ENCODE measurements at places on chromosomes 6 and 20.
A peak's percentile ranks its signal among the peaks of the same experiment; 100 is the strongest.

GRCh38 chr20:38715646-38716045 is 8.6 kb upstream of the SLC32A1 start:
- DNase-seq, result no peak

DNA sequence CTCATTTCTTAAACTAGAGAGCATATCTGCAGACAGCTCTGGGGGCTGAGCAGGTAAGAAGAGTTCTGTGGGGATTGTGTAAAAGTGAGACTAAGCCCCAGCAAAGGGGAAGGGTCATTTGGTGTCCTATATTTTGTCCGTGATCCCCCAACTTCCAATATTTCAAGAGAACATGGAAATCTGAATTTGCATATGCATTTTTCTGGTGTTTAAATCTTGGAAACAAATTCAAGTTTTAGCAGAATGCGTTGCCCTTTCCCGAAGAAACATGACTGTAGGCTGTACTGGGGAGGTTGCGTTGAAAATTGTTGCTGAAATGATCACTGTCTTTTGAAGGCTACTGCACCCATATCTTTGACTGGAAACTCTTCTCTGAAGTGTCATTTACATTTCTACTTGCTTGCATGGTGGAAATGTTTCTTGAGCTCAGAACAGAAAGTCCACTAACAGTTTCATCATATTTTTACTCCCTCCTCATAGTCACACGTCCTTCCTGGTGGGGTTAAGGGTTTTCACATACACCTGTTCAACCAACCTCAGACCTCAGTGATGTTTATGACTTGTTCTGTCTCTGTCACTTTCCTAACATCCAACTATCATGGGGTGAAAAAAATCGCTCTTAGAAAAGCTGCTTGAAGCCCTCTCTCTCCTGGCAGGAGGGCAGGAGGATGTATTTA is 140.3 kb downstream of the BCAS1 start:
- no peak for DNase-seq

DNA sequence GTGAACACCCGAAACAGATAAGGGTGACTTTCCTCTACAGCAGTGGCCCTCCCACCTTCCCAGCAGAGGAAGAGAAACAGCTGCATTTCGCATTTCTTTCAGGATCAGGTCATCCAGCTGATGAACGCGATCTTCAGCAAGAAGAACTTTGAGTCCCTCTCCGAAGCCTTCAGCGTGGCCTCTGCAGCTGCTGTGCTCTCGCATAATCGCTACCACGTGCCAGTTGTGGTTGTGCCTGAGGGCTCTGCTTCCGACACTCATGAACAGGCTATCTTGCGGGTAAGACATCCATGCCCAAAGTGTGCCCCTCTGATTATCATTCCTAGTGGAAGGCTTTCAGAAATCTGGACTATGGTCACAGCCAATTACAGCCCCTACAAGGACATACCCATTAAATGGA is 27.8 kb upstream of the MROH8 start:
- no peak for DNase-seq

DNA sequence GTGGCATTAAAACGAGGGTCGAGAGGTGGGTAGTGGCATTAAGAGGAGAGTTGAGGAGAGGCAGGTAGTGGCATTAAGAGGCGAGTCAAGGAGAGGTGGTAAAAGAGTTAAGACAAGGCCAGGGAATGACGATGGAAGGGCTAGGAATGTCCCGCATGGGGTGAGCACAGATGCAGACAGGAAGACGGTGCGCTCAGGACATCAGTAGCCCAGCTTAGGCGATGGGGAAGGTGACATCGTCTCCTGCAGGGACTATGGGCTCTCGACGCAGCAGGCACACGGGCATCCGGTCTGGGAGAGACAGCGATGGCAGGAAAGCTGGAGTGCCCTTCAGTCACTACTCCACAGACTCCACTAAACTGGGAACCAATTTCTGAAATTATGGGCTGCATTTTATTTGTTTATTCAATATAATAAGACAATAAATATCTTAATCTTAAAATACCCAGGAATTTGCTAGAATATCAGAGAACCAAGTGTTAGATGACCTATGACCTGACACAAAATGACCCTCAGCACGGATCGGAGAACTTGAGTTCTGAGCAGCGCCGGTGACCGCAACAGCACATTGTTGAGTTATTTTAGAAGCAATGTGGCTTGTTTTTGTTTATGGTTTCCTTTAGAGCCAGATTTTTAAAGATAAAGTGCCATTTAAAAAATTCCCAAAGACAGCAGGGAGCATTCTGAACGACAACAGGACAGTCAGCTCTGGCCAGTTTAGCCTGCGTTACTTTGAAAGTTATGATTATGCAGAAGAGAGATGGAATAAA is 177.7 kb downstream of the SMOC2 start:
- no peak for DNase-seq

GRCh38 chr6:107386340-107386739 is 73.0 kb downstream of the PDSS2 start:
- DNase-seq, result no peak

DNA sequence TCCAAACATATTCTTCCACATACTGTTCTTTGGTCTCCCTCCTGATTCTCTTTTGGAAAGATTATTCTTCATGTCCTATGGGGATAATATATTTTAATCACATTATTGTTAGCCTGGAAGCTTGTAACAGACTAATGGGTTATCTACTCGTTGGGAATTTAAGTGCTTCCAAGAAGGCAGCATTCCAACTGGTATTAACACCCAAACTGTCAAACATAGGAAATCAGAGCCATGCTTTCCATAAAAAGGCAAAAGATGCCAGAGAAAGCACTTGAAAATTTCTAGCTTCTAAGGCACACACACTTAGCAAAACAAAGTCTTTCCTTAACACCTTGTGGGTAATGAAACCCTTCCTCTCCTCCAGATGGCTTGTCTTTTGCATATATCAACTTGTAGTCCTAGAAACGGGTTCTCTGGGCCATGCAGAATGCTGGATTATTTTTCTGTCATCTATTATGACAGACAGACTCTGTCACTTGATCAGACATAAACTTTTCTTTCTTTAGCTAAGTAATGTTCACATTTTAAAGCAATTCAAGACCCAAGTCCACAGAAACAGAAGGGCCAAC is 41.5 kb downstream of the B4GALT5 start:
- DNase-seq, result no peak

DNA sequence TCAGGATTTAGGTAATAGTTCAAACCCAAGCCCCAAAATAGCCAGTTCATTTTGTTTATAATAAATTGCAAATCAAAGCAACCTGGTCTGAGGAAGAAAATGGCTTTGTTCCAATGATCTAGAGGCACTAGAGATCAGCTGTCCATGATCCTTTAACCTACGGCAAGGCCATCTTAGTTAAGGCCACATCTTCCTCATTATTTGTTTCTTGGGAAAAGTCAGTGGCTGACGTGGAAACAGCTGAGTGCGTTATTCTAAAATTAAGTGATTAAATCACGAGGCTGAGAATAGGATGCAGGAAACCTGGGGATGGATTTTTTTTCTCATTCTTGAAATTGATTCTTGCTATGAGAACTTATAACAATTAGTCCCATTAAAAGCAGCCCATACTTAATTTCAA is 10.1 kb upstream of the TENT5A start:
- no peak for DNase-seq

- no peak for DNase-seq
Observed at GRCh38 chr6:16832043-16832567, 70.8 kb upstream of the ATXN1 start.

DNA sequence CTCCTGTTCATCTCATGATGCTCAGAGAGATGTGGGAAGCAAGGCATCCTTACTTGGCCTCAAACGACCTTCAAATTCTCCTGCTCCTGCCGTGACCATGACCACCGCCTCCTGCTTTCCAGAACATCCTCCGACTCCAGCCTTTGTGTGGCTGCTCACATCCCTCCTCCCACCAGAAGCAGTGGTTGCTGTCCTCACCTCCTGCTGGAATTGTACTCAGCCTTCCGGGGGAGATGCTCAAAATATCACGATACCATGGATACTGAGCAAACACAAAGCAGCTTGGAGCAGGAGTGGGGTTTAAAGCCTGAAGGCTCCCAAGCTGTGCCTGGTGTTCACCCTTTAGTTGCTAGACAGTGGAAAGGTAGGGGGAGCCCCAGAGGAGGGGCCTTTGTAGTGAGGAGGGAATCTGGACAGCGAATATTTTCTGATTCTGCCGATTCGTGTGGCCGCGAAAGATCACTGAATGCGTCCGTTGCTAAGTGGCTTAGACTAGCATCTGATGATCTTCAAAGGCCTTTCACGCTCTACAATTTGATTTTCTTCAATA is 9.3 kb upstream of the DUSP22 start:
- DNase-seq, result no peak

DNA sequence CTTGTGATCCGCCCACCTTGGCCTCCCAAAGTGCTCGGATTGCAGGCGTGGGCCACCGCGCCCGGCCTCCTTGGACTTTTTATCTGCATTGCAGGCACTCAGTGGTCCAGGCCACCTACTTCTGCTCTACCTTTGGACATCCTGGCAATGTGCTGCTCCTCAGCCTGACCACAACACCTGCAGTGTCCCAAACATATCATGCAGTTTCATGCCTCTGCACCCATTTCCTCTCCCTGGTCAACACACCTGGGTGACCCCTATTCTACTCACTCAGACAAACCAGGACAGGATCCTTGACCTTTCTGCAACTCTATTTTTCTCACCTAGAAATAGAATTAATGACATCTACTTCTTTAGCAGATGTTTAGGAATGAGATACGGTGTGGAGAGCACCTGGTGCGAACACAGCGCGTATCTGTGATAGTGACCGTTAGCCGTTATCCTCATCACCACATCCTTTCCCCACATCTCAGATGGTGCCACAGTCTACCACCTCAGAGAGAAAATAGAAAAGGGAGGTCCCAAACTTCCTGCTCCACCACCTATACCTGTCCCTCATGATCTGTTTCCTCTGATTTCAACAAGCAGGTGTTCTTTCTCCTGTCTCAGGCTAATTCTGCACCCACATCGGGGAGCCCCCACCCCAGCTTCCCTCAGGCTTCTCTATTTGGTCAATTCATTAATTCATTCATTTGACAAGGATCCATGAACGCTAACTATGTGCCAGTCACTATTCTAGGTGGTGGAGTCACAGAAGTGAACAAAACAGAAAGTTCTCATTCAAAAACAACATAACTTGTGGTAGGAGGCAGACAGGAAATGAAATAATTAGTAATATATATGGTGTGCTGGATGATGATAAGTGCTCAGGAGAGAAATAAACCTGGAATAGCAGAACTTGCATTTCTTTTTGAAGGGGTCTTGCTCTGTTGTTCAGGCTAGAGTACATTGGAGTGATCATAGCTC is 4.3 kb upstream of the BTN3A2 start:
- no peak for DNase-seq

DNA sequence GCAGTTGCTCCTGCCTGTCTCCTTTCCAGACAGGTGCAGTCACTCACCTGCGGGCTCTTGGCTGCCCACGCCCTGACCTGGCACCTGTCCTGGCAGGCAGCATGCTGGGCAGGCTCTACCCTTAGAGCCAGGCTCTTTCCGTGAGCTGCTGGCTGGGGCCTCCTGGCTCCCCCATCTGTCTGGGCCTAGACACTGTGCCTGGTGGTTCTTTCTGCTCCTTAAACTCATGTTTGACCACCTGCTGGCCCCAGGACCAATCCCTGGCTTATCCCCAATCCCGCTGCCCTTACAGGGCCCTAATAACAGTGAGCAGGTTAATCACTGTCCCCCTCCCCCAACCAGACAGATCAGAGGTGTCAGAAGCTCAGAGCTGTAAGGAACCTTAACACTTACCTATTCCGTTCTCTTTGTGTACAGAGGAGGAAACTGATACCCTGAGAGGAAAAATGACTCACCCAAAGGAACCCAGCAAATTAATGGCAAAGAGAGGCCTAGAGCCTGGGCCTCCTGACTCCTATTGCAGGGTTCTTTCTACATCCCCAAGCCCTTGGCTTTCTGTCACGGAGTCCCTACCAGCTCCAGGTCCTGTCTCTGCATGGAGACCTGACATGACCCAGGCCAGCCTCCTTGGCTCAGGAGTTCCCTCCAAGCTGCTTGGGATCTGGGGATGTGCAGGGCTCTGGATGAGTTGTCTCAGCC is 54.7 kb downstream of the RAB44 start:
- no peak for DNase-seq

- DNase-seq, result no peak
Observed at GRCh38 chr6:43962458-43962857, 164.8 kb downstream of the MRPL14 start.

- DNase-seq, result no peak
Observed at GRCh38 chr20:44637042-44637441, 14.5 kb downstream of the ADA start.

DNA sequence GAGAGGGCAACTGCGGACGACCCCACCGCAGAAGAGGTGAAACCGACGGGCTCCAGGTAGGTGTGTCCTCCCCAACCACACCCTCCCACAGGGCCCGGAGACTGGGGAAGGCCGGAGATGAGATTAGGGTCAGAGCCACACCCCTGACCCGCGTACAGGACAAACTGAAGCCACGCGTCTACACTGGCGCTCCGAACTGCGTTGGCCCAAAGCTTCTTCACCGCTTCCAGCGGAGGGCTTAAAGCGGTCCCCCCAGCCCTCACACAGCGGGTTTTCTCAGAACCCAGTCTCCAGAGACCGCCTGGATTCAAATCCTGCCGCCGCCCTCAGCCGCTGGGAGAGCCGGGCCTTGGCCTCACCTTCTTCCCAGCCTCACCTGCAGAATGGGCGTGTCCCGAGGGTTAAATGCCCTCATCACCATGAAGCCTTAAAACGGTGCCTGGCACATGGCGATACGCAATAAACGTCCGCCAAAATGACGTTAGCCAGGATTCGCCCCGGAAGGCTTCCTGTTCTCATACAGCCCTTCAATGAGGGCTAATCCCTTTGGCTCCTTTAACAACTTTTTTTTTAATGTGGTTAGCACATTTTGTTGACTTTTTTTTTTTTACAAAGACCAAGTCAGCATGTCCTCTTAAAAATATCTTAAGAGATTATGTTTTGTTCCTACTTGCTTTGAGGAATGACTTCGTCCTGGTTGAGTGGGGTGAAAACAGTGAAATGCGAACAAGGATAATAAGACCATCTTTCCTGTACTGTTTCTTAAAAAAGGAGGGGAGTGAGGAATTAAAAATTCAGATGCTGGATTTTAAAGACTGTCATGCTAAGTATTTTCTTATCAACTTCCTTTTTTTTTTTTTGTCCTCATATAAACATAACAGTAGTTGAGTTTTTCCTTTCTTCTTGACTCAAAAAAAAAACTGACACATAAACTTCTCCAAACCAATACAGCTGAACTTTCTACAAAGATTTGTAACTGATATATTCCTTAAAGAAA is 15.1 kb upstream of the ZNF217 start:
- DNase-seq, result peak; percentile 37

- no peak for DNase-seq
Observed at GRCh38 chr6:29908341-29908662, 34.0 kb upstream of the HLA-A start.

DNA sequence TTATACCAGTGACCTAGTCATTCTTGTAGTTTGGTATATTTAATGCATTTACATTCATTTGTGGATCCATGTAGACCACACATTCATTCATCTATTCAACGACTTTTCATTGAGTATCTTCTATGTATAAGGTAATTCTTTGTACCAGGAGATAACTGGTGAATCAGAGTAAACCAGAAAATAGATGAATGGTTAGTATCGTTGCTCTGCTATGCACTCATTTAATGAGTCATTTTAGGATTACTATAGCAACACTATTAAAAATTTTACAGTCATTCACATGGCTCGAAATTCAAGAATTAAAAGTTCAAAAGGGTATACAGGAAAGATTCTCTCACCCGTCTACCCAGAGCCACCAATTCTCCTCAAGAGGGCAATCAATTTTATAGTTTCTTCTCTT is 26.8 kb downstream of the DOK5 start:
- DNase-seq, result no peak

All from CD4-positive, alpha-beta T cell treated with Interleukin-15 for 1 hour (primary cell).